CD4-positive, alpha-beta T cell treated with Interleukin-17A for 4 hours (primary cell): ENCODE measurements at places on chromosomes 5 and 9.

DNA sequence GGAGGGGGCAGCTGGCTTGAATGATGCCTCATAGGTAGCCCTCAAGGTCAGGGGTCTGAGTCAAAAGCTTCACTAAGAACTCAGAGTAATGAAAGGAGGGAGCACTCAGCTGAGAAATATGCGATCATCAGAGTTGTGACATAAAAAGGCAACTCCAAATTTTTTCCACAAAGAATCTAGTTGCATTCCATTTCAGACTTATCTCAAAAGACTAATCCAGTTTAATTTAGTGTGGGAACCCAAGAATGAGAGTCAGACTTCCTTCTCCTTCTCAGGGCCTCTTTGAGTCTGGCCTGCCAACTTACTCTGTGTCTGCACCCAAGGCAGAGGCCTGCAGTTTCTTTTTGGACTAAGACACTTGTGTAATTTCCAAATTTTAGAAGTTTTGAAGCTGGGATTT is 34.7 kb downstream of the GABRP start:
- DNase-seq = no peak

GRCh38 chr9:113707953-113708695 is 168.0 kb upstream of the ZNF618 start:
- DNase-seq = no peak

DNA sequence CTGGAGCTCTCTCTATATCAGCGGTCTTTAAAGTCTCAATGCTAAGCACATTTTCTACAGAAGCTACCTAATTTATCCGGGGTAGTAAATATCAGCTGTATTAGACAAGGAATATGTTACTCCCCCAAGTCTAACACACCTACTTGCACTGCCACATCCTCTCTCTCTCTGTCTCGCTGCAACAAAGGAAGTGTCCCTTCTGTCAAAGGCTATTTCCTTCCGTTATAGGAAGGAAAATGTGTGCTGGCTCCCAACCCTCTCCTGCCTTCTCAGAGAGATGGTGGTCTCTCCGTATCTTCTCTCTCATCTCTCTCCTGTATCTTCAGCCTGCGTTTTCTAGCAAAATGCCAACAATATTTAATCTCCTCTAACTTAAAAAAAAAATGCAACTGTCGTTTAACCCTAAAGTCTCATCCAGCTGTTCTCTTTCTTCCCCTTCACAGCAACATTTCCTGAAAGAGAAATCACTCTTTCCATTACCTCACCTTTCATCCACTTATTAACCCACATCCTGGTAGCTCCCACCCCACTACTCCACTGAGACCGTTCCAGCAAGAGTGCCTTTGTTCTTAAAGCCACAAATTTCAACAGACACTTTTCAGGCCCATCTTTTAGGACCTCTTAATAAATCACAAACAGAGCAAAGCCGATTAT is 2.3 kb downstream of the TTF1 start:
- peak; percentile 20 for DNase-seq

DNA sequence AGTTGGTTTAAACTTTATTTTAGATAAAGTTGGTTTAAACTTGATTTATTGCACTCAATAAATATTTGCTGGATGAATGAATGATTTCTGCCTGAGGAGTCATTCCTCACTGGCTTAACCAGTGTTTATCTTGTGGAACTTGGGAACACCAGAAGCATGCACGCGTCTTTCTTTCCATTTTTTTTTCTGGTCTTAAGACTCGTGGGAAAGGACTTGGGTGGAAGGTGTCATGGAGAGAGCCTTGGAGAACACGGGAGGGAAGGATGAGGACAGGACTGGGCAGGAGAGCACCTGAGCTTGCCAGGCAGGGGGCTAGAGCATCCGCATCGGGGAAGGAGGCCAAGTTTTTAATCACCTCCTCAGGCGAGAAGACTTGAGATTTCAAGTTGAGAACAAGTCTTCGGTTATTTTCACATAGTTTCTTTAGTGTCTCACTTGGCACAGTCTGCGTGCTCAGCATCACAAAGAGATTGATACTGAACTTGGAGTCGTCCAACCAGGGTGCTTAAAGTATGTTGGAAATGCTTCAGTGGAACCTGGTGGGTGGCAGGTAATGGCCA is 144.2 kb downstream of the PDZD2 start:
- no peak for DNase-seq

GRCh38 chr9:82563094-82563493 is 499.8 kb downstream of the RASEF start:
- no peak for DNase-seq

- no peak for DNase-seq
Measured at GRCh38 chr9:102185371-102185770, 446.9 kb upstream of the GRIN3A start.
